Non-pigmented ciliary epithelial cell (primary cell): ENCODE measurements at places on chromosomes 7 and 10.

GRCh38 chr10:70742537-70743429, 42.4 kb downstream of the TBATA start:
- DNase-seq: no peak

GRCh38 chr10:62778125-62778524, 26.4 kb upstream of the ADO start:
- DNase-seq: no peak

DNA sequence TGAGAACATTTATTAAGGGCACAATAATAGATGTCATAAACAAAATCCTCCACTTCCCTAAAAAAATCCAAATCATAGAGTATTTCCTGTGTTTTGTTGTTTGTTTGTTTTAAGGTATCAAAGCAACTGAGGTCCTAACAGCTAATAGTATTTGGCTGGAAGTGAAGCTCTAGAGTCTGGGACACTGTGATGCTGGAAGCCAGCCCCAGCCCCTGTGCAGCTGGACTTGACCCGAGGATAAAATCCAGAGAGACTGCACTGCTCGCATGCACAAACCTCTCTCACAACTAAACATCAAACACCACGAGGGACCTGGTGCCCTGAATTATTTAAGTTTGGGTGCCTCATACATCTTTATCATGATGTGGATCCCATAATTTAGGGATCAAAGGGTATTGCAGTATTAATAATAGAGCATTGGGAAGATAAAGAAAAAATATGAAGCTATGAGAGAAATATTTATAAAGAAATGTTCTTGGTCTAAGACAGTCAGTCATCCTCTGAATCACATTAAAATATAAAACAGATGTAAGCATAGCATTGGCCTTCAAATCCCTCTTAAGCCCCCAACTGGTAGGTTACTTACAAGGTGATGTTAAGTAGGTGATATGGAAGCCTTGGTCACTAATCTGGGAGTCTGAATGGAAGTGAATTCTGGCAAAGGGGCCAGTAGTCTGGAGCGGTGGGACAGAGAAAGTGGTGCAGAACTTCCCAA, 44.4 kb downstream of the CUBN start:
- DNase-seq: no peak

- no peak for DNase-seq
Observed at GRCh38 chr7:95491634-95492314, 6.0 kb downstream of the ASB4 start.

DNA sequence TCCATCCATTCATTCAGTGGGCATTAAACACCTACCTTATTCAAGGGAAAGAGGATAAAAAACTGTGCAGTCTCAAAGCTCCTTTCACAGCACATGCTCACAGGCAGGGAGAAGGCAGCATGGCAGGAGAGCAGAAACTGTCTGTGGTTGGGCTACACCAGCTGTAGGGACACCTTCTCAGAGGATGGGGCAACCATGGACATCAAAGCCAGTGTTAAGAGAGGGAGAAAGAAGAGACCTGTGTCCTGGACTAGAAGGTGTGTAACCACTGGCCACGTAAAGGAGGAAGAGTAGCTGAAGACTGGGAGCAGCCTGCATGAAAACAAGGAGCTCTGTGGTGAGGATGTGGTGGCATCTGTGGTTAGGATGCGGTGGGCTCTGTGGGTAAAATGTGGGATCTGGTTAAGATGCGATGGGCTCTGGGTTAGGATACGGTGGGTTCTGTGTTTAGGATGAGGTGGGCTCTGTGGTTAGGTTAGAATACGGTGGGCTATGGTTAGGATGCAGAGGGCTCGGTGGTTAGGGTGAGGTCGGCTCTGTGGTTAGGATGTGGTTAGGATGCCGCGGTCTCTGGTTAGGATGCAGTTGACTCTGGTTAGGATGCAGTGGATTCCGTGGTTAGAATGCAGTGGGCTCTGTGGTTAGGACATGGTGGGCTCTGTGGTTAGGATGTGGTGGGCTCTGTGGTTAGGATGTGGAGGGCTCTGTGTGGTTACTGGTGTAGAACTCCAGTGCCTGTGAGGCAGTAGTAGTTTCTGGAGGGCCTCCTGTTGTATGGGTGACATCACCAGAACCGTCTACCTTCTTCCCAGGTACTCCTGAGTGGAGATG, 197.6 kb downstream of the WDR37 start:
- DNase-seq: no peak

DNA sequence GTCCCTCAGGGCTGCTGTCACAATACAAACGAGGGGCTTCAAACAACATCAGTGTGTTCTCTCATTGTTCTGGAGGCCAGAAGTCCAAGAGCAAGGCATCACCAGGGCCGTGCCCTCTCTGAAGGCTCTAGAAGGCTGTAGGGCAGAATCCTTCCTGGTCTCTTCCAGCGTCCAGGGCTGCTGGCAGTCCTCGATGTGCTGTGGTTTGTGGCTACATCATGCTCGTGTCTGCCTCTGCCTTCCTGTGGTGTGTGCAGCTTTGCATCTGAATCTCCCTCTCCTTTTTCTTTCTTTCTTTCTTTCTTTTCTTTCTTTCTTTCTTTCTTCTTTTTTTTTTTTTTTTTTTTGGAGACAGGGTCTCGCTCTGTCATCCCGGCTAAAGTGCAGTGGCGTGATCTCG, 103.5 kb downstream of the INSYN2A start:
- no peak for DNase-seq

DNA sequence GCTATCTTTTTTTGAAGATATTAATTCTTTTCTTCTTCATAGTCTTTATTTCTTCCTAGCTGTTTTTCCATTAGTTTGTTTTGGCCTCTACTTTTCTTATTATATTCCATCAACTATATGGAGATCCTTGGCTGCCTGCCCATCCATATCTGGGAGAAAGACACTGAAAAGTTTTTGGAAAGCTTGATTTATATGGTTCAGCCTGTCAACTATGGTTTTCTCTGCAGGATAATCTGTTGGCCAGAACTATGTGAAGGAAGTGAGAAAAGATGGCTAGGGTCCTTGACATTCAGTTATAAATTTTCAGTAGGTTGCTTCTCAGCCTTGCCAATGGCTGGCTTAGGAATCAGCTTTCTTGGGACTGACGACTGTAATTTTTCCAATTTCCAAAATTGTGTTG, 10.0 kb upstream of the CDK14 start:
- DNase-seq: no peak

GRCh38 chr10:130555411-130555750, 419.2 kb downstream of the GLRX3 start:
- no peak for DNase-seq

- no peak for DNase-seq
Observed at GRCh38 chr10:108454793-108455192, 1290.3 kb upstream of the SORCS1 start.

DNA sequence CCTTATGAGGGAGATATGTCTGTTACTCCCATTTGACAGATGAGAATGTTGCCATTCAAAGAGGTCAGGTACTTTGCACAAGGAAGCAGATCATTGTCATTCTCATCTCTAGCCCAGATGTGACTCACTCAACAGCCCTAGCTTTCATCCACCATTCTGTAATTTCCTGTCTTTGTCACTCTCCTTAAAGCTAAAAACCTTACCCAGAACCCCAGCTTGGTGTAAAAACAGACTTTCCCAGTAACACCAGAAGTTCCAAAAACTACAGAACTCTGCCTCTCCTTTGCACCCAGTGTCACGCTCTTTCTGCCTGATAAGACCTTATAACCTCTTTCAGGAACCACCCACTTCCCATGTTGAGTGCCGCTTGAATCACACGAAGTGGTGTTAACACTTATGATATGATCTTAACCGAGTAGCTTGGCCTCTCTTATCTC, 89.1 kb upstream of the SP4 start:
- DNase-seq: no peak

GRCh38 chr7:5484921-5485320, 61.3 kb upstream of the TNRC18 start:
- no peak for DNase-seq

DNA sequence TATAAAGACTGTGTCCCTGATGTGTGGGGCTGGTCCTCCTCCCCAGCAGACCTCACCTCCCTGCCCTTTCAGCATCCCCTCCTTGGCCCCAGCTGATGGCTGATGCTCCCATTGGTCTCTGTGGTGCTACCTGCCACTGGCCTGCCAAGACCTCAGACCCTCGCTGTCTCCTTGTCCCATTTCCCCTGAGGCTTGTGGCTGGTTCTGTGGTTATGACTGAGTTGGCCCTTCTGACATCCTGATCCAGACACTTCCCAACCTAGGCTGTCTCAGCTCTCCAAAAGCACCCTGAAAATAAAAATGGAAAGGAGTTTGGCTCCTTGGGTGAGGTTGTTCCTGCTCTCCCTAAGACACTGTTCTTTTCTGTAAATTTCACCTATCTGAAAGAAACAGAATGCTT, 214.2 kb downstream of the RPS24 start:
- no peak for DNase-seq

GRCh38 chr7:130409067-130409711, 28.9 kb downstream of the CPA1 start:
- DNase-seq: no peak

DNA sequence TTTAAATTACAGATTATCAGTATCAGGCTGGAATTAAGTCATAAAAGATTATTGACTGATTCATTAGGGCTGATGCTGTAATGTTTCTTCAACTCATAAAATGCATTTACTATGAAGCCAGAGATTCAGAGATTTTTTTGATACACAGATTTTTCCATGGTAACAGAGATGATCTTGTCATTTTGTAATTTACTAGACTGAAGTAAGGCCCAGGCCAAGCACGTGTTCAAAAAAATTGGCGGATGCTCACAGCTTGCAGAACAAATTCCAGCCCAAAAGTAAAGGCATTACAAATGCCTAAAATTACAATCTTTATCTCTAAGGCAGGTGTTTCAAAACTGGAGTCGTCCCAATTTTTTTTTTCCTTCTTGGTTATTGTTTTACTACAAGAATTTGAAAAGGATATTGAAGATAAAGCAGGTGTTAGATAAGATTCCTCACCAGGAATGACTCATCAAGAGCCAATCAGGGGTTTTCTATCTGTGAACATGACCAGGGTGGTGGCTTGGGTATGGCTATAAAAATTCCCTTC, 78.4 kb upstream of the MEOX2 start:
- no peak for DNase-seq

DNA sequence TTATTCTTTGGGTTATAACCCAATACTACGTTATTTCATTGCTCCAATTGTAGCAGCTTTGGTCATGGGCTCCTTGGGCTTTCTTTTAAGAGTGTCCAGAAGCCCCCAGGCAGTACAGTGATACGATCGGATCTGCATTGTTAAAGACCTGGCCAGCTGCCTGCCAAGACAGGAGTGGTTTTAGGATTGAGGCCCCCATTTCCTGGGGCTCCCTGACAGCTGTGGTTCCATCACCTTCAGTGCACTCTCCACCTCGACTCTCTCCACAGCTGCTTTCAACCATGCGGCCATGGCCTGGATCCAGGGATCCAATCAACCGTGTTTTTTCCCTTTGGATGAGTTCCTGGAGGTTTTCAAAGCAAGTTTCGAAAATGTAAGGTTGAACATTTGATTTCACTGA, 123.4 kb upstream of the BTBD16 start:
- DNase-seq: no peak

GRCh38 chr7:88628363-88629085, 131.0 kb upstream of the ZNF804B start:
- no peak for DNase-seq
